ENCODE measurements at places on chromosomes 13 and 19.

DNA sequence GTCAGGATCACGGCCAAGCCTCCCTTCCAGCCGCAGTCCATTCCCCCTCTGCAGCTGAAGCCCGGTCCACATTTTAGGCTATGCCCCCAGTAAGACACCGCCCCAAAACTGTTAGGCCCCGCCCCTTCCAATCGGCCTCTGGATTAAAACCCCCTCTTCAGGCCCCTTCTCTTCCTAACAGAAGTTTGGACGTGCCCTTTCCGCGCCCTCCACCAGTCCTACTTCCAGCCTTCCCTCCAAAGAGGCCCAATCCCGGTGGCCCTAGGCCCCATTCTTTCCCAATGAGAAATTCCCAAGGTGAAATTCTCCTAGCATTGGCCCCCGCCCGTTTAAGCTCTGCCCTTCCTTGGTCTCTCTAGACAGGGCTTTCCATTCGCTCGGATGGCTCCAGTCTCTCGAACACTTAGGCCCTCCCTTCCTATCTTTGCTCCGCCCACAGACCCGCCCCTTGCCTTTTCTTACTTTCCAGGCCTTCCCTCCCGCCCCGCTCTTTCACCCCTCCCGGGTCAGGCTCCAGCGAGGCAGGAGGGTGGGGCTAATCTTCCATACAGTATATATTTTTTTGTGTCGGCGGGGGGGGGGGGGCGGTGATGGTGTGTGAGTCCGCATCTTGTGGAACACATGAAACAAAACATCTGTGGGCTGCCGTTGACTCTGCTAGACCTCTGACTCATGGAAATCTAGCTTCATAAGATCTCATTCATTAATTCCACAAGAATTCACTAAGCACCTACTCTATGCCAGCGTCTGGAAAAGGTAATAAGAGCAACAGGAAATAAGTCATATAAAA, 13.6 kb downstream of the LTBP4 start:
- peak; percentile 79 for DNase-seq

GRCh38 chr13:52411629-52412028, 5.7 kb upstream of the THSD1 start:
- DNase-seq: no peak

GRCh38 chr13:73704587-73704986, 429.6 kb downstream of the KLF12 start:
- DNase-seq: no peak

DNA sequence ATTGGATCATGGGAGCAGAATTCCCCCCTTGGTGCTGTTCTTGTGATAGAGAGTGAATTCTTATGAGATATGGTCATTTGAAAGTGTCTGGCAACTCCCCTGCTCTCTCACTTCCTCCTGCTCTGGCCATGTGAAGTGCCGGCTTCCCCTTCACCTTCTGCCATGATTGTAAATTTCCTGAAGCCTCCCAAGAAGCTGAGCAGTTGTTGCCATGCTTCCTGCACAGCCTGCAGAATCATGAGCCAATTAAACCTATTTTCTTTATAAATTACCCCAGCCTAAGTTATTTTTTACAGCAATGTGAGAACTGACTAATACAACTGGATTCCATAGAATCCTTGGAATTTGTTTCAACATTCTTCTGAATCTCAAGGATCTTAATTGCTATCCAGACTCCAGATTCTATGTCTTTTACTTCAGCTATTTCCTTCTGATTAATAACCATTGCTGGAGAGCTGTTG, 328.1 kb downstream of the SLITRK5 start:
- peak; percentile 48 for DNase-seq

DNA sequence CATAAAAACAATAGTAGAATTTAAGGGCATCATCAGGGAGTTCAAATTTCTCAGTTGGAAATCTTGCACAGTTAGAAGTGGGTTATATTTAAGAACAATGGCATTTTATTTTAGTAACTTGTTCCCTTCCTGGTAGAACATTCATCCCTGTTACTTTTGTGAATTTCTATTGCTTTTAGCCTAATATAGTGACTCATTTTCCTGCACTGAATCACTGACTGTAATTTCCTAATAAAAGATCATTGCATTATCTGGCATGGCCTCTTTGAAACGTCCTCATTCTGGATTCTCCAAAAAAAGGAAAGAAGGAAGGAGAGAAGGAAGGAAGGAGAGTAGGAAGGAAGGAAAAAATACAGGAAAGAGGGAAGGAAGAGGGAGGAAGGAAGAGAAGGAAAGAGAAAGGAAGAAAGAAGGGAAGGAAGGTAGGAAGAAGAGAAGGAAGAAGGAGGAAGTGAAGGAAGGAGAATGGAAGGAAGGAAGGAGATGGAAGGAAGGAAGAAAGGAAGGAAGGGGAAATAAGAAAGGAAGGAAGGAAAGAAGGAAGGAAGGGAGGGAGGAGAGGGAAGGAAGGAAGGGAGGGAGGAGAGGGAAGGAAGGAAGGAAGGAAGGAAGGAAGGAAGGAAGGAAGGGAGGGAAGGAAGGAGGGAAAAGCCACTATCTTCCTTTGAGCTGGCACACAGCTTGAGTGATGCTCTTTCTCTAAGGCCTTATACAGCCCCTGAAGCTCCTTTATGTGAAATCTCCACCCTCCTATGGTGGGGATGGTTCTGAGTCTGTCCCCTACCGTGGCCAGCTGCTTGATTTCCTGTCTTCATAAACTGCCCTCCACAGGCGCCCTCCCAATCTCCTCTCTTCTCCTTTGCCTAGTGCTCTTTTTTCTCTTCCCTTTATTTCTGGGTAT, 29.8 kb upstream of the TM9SF2 start:
- DNase-seq: no peak

DNA sequence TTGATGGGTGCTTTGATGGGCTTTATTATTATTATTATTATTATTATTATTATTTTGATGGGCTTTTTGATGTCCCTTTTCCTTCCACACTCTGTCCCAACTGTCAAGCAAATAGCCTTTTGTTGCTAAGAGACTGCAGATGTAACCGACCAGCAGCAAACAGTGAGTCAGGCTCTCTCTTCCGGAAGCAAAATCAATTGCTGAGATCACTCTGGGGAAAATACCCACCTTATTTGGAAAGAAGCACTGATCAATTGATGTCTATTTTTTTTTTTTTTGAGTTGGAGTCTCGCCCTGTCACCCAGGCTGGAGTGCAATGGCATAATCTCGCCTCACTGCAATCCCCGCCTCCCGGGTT, 2.9 kb downstream of the LDLR start:
- DNase-seq: peak; percentile 66

DNA sequence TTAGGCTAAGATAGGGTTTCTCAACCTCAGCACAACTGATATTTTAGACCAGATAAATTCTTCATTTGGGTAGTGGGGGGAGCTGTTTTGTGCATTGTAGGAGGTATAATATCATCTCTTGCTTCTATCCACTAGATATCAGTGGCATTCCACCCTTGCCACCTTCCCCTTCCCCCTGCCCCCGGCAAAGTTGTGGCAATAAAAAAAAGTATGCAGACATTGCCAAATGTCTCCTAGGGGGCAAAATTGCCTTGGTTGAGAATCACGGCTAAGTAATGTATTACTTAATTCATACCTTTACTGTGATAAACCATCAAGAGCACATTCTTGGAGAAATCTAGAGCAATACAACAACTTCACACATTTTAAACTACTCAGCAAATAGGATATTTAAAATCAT, 51.4 kb downstream of the UBL3 start:
- no peak for DNase-seq

DNA sequence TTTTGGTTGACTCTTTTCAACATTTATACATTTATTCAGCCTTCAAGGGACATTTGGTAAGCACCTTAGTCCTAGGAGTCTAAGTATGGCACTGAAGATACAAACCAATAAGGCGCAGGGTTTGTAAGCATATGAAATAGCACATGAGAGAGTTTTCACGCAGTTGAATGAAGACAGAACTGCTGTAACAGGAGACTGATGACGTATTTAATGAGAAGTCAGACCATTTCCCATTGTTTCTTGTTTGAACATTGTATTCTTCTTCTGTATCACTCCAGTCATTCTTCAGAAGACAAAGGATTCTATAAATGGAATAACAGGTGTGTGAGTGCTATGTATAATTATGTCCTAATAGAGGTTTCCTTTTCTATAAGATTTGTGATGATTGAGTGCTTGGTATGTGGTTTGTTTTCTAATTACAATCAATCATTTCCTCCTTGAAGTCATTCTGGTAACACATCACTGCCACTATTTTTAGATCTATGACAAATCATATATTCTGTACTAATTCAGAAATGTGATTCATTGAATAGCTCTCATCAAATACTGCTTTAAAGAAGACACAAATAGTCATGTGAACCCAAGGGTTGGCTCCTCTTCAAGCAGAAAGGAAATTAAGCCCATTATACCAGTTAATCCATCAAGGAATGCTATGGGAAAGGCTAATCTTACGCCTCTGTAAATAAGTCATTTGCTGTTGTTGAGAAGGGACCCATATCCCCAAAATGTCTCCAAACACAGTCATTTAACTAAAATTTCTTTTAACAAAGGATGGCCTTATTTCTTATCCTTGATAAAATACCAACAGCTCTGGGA, 222.8 kb upstream of the NBEA start:
- DNase-seq: no peak

- no peak for DNase-seq
Measured at GRCh38 chr13:34302596-34302995, 484.6 kb downstream of the RFC3 start.

- DNase-seq: peak; percentile 47
Measured at GRCh38 chr13:80338781-80339562, 2.0 kb downstream of the SPRY2 start.

DNA sequence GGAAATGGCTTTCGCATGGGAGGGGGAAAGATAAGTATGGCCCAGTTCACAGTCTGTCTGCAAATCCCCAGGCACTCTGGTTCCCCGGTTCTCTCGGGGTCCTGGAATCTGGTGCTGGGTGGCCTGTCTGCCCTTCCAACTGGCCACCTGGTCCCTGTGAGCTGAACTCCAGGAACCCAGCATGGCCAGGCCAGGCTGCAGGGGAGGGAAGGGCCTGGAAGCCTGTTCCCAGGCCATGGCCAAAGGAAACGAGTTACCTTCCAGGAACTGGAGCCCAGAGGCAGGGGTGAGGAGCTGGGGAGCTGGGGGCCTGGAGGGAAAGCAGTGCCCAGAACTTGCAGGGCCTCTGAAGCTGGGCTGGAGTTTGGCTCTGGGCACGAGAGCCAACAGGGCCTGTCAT, 19.1 kb upstream of the PNMA8C start:
- DNase-seq: no peak
